ENCODE measurements at places on chromosomes 3 and 15.

GRCh38 chr3:148087601-148088371 is 609.9 kb upstream of the AGTR1 start:
- no peak overlapping the region for H3K4me3 ChIP-seq
- no peak overlapping the region for H3K27ac ChIP-seq
- no peaks in the 10 kb centered on the region for H3K27me3 ChIP-seq
- H3K36me3 ChIP-seq = no peaks in the 10 kb centered on the region
- no peak for DNase-seq
- H3K4me1 ChIP-seq = no peaks in the 10 kb centered on the region

GRCh38 chr15:64552281-64552948 is 92.0 kb downstream of the ZNF609 start:
- H3K27ac ChIP-seq = no peak overlapping the region
- no peaks in the 10 kb centered on the region for H3K36me3 ChIP-seq
- DNase-seq = no peak
- no peak overlapping the region for H3K4me3 ChIP-seq
- H3K27me3 ChIP-seq = no peaks in the 10 kb centered on the region

GRCh38 chr3:192890347-192891335 is 27.0 kb downstream of the MB21D2 start:
- DNase-seq = no peak
- H3K4me3 ChIP-seq = no peak overlapping the region
- no peak overlapping the region for H3K27ac ChIP-seq
- peaks cover 41% of the 10 kb centered on the region for H3K4me1 ChIP-seq

DNA sequence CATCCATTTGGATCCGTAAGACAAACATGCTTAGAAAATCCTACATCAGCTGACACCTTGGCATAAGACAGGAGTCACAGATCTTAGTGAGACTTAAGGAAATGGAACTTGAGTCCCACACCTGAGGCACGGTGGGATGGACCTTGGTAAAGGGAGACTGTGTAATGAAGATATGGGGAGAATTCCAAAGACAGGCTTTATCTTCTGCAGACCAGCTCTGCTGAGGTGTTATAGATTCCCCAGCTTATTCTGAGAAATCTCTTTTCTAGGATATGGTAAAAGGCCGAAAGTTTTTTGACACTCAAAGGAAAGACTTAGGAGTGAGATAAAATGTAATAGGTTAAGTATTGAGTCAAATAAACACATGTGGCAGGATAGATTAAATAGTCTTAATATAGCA is 8.3 kb upstream of the MTMR10 start:
- peaks cover under 1% of the 10 kb centered on the region for H3K4me1 ChIP-seq
- no peak for DNase-seq
- H3K27ac ChIP-seq = no peak overlapping the region
- H3K36me3 ChIP-seq = no peaks in the 10 kb centered on the region
- no peaks in the 10 kb centered on the region for H3K27me3 ChIP-seq

DNA sequence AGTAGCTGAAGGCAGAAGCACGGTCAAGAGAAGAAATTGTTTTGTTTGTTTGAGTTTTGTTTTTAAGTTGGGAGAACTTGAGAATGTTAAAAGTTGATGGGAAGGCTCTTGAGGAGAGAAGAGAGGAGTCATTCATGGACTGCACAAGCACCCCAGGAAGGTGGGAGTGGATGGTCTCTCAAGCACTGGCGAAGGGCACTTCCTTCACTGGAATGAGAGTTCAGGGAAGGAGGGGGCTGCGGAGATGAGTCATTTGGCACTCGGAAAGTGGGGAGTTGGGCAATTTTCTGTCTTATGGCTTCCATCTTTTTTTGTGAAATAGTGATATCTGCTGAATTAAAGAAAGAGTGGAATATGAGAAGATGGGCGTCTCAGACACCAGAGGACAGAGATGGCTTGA is 66.0 kb downstream of the ATP13A4 start:
- DNase-seq = no peak
- no peak overlapping the region for H3K27ac ChIP-seq

DNA sequence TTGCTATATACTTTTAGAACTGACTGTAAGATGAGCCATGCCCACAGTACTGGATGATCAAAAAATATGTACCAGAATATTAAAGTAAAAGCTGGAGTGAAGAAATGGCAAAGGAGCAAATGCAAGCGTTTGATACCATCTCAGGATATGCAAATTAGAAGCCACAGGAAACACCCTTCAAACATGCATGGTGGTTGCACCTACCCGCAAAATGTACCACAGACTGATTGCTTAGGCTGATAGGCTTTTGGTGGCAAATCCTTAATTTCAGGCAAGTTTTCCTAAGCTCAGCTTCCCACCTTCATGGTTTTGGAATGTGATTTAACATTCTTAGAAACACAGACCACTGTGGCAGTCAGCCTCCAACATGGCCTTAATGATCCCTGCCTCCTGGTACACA is 149.0 kb downstream of the PDZRN3 start:
- no peak overlapping the region for H3K4me3 ChIP-seq
- H3K4me1 ChIP-seq = peaks cover 43% of the 10 kb centered on the region
- no peaks in the 10 kb centered on the region for H3K36me3 ChIP-seq
- DNase-seq = peak; percentile 53

DNA sequence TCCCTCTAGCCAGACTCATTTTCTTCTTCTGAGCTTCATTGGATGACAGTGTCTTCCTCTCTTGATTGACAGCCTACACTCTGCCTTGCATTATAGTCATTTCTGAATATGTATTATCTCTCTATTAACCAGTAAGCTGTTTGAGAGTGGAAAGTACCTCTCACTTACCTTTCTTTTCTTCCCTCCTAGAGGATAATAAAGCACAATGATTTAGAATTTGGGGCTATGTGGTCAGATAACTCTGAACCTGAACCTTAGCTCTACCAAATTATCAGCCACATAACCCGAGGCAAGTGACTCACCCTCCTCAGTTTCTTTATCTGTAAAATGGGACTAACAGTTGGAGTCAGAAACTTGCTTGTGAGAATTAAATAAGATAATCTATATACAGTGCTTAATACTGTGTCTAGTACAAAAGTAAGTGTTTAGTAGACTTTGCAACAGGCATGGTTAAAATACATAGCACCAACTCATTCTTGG is 331.8 kb upstream of the TBL1XR1 start:
- no peaks in the 10 kb centered on the region for H3K27me3 ChIP-seq
- peaks cover 29% of the 10 kb centered on the region for H3K4me1 ChIP-seq
- H3K27ac ChIP-seq = no peak overlapping the region
- no peaks in the 10 kb centered on the region for H3K36me3 ChIP-seq
- no peak overlapping the region for H3K4me3 ChIP-seq
- no peak for DNase-seq

DNA sequence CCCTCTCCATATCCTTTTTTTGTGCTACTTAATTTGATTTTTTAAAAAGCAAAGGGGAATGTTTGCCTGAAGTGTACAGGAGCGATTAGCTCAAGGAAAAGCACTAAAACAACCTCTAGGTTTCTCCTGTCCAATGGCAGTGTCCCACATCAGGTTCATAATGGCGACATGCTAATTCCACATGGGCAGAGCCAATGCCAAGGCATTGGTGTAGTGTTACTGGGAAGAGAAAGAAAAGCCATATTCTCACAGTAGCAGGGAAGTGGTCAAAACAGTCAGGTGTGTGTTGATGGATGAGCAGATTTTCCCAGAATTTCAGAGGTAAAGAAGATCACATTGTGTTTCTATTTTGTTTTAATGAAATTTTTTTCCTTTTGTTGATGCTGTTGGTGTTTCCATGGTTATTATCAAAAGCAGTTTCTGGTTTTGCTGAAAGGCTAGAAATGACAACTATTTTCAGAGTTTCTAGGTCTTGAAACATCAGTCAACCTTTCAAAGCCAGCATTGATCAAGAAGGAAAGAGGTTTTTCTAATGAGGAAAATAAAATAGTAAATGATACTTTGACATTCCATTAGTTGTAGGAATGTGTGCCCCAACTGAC is 65.2 kb downstream of the FNDC3B start:
- no peak for DNase-seq
- H3K4me1 ChIP-seq = peaks cover 76% of the 10 kb centered on the region
- no peak overlapping the region for H3K27ac ChIP-seq
- H3K27me3 ChIP-seq = no peaks in the 10 kb centered on the region
- no peaks in the 10 kb centered on the region for H3K36me3 ChIP-seq
- no peak overlapping the region for H3K4me3 ChIP-seq

DNA sequence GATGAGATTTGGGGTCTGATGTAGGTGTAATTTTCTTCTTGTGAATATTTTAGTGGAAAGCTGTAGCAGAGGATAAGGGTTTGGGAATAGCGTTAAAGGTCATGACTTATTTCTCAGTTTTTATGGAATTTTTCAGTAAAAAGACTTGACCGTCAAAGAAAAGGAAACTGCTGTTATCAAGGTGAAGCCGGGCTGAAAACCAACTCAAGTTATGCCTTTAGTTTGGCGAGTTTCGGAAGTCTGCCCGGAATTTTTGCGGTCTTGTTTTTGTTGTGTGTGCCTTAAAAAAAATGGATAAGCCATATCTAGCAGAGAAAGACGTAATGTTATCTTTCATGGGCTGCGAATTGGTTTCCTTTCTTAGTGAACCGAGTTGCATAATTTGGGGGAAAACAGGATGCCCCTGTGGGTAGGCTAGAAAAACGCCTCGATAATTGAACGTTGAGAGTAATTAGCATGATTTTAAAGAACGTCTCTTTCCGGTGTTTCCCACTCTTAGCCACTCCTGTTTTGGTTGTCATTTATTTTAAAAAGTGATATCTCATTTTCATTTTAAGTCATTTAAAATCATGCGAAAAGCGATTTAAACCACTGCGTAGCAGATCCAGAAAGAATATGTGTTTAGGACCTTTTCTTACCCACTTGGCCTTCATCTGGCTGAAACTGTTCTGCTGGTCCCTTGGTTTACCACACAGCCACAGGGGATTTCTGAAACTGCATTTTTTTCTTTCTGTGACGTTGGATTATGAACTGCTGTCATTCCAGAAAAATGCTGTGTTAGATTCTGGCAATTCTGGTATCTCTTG is 1.1 kb downstream of the NFKBIZ start:
- peak overlapping the region; percentile 89 for H3K4me3 ChIP-seq
- H3K4me1 ChIP-seq = peaks cover 48% of the 10 kb centered on the region
- no peak for DNase-seq
- H3K36me3 ChIP-seq = peaks cover 33% of the 10 kb centered on the region
- H3K27me3 ChIP-seq = no peaks in the 10 kb centered on the region

DNA sequence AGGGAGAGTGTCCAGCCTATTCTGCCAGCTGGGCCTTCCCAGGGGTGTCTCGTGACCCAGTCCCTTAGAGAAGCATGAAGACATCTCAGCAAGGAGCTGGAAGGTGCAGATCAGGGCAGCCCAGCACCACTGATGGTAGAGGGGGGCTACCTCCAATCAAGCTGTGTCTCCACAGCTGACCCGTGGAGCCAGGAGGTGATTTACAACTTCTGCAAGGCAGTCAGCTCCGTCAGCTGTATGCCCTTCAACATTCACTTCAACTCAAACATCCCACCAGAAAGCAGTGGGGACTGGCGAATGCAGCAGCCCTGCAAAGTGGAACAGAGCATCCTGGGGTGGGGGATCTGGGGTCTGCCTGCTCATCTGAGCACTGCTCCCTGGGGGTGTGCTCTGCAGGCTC is 32.6 kb upstream of the FRG2C start:
- no peaks in the 10 kb centered on the region for H3K36me3 ChIP-seq
- no peak overlapping the region for H3K27ac ChIP-seq
- peak; percentile 47 for DNase-seq
- H3K4me1 ChIP-seq = no peaks in the 10 kb centered on the region
- no peaks in the 10 kb centered on the region for H3K27me3 ChIP-seq
- no peak overlapping the region for H3K4me3 ChIP-seq

DNA sequence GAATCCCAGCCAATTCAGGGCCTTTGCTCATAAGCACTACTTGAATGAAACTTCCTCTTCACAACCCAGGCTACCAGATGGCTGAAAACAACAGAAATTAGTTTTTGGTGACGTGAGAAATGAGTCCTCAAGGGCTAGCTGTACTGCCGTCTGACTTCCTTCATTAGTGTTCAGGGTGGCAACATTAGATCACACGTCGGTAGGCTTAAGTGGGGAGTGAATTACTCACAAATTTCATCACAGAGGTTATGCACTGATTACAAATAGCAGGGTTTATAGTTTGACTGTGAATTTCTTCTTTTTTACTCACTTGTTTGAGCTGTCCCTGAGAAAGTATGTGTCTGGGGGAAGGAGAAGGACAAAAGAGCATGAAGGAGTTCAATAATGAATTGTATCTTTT is 397.2 kb downstream of the GAP43 start:
- no peaks in the 10 kb centered on the region for H3K27me3 ChIP-seq
- DNase-seq = no peak
- H3K36me3 ChIP-seq = no peaks in the 10 kb centered on the region
- no peak overlapping the region for H3K27ac ChIP-seq

DNA sequence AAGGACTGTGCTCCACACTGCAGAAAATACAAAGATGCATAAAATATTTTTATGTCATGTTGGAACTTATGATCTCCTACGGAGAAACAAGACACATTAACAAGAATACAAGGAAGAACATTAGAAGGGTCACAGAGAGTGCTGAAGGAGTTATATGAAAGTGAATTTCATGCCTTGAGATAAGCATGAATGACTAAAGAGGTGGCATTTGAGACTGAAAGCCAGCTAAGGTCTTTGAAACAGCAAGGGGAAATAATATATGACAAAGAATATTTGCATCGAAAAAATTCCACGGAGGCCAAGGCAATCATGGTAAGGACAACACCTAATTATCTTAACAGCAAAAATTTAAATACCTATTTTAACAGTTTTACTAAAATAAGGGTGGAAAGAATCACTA is 12.5 kb downstream of the GSK3B start:
- H3K27ac ChIP-seq = no peak overlapping the region
- no peaks in the 10 kb centered on the region for H3K36me3 ChIP-seq
- H3K4me3 ChIP-seq = no peak overlapping the region
- peaks cover 27% of the 10 kb centered on the region for H3K4me1 ChIP-seq
- no peaks in the 10 kb centered on the region for H3K27me3 ChIP-seq

GRCh38 chr15:49083401-49084284 is 37.4 kb upstream of the SECISBP2L start:
- H3K4me3 ChIP-seq = no peak overlapping the region
- no peaks in the 10 kb centered on the region for H3K36me3 ChIP-seq
- H3K27me3 ChIP-seq = no peaks in the 10 kb centered on the region
- H3K4me1 ChIP-seq = no peaks in the 10 kb centered on the region
- no peak for DNase-seq
- no peak overlapping the region for H3K27ac ChIP-seq

All from esophagus muscularis mucosa (tissue), 4 donors.